ENCODE measurements at places on chromosomes 12 and 14. TPM values are rescaled to one million over a fixed set of nuclear protein-coding genes. Genes with fewer than 3 reads are reported as not detected.

The ASCL1 gene
- not detected for total RNA-seq

The SLC39A5 gene
- total RNA-seq, result 0.87 TPM

DNA sequence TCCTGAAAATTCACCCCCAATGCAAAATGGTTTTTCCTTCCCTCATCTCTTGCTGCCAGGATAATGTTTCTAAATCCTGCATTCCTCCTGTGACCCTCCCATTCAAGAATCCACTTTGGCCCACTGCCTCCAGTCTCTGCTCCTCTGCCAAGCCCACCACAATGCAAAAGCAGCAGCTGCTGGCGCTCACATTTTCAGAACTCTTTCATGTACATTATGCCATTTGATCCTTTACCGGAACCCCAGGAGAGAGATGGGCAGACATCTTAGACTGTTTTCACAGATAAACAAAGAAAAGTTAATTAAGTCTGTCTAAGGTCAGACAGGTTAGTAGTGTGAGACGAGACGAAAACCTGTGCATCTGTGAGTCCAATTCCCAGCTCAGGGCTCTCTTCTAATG is 12.9 kb downstream of the LRIG3 start:
- no peak for DNase-seq

The IGF1 gene
- 1.1 TPM for total RNA-seq

- no peak for DNase-seq
Measured at GRCh38 chr12:5047094-5047493, 3.4 kb downstream of the KCNA5 start.

The NANOG gene
- total RNA-seq, result not detected

DNA sequence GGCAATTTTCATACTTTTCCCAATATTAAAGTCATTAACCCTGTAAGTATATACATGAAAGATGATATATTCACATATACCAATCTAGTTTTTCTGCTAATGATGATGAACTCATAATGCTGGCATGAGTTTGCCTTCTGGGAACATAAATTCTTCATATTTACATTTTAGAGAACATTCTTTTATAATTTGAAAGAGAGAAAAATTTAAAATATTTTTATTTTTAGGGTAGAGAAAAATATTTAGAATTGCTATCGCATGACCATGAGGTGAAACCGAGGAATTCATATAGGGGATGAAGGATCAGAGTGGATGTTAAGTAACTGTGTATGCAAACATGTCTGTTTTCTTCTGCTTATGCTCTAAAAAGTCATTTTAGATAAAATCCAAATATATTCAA is 825.3 kb upstream of the FLRT2 start:
- DNase-seq, result no peak

The CACNA1C gene
- total RNA-seq, result 0.14 TPM

GRCh38 chr14:99360774-99361595 is 89.0 kb upstream of the BCL11B start:
- no peak for DNase-seq

- no peak for DNase-seq
Measured at GRCh38 chr12:93139028-93139665, 210.1 kb upstream of the EEA1 start.

The KRT82 gene
- not detected for total RNA-seq

GRCh38 chr12:124604264-124604680 is 36.9 kb upstream of the NCOR2 start:
- no peak for DNase-seq

The ARHGAP9 gene
- total RNA-seq, result 363 TPM

DNA sequence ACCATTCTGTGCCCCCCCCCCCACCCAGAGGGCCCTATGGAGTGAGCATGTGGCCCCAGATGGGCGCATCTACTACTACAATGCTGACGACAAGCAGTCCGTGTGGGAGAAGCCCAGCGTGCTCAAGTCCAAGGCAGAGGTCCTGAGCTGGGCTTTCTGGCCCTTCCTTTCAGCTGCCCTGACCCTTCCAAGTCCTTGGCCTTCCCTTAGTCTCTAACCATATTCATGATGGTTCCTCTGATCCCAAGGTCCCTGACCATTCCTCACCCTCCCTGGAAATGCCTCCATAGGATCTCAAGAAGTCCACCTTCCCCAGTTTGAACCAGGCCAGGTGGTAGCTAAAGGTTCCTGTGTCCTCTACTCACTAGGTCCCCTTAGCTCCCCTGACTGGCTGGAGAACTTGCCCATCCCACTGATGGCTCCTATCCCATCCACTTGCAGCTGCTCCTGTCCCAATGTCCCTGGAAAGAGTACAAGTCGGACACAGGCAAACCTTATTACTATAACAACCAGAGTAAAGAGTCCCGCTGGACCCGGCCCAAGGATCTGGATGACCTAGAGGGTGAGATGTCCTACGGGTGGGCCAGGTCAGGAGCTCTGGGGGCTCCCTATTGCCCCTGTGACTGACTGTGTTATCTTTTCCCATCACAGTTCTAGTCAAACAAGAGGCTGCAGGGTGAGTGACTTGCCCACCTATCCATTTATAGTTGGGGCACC is 9.8 kb downstream of the PRPF40B start:
- no peak for DNase-seq

DNA sequence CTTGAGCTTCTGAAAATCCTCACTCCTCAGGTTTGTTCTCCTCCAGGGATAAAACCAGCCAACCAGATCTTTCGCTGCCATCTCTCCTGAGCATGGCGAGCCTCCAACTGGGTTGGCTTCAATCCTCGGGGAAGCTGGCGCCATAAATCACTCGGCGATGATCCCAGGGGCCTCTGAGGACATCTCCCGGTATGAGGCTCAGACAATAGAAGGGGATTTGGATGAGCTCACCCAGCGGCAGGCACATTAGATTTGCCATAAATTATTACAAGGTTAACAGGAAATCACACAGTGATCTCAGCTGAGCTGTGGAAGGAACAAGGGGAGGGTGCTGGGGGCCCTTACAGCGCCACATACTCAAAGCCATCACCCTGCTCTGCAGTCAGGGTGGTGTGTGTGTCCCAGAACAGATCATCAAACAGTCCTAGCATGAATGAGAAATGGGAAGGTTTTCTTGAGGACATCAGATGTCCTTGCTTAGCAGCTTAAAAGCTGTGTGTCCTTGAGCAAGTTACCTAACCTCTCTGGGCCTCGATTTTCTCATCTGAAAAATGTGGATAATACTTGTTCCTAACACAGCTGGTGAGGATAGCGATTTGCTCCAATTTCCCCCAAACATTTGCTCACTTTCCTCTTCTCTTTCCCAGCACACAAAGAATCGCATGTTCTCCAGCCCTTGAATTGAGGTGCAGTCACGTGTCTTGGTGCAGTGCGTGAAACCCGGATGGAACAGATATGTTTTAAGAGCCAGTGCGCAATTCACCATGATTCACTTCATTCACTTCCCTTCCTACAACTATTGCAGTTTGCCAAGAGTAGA is 142.8 kb downstream of the SCARB1 start:
- DNase-seq, result no peak

The ZNF605 gene
- total RNA-seq, result 8.9 TPM

DNA sequence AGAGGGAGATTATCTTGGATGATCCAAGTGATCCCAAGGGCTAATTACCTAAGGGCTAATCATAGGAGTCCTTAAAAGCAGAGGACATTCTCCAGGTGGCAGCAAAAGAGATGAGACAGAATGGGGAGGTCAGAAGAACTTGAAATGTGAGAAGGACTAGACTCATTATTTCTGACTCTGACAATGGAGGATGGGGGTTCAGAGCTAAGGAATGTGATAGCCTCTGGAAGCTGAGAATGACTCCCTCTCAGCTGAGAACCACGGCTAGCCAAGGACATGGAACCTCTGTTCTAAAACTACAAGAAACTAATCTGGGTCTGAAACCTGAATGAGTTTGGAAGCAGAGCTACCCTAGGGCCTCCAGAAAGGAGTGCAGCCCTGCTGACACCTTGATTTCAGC is 35.6 kb upstream of the ANKS1B start:
- no peak for DNase-seq

DNA sequence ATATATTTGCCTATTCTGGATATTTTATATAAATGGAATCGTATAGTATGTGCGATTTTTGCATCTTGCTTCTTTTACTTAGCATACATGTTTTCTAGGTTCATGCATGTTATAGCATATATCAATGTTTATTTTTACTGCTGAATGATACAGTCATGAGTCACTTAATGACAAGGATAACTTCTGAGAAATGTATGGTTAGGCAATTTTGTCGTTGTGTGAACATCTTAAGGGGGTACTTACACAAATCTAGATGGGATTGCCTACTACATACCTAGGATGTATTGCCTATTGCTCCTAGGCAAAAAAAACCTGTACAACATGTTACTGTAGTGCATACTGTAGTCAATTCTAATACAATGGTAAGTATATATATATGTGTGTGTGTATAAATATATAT is 8.8 kb downstream of the USP15 start:
- DNase-seq, result no peak

- DNase-seq, result no peak
Measured at GRCh38 chr12:47277972-47278448, 198.3 kb upstream of the AMIGO2 start.

- DNase-seq, result peak; percentile 48
Measured at GRCh38 chr12:56469007-56469930, 891 bp downstream of the SPRYD4 start.

DNA sequence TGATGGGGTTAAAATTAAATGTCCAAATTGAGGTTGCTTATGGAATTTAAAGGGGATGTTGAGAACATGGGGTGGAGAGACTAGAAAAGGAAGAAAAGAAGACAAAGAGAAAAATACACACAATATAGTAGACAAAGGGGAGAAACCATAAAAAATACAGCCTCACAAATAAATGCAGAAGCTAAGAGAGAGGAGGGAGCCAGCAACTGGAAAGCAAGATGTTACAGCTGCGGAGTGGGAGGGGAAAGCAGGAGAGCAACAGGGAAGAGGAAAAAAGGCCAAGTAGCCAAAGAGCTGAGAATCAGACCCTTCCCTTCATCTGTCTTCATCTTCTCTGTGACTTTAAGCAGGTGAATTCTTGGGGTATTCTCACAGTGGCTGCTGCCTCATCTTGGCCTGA is 39.7 kb upstream of the SMUG1 start:
- DNase-seq, result no peak

GRCh38 chr12:76421046-76421445 is 72.8 kb upstream of the BBS10 start:
- DNase-seq, result no peak

The RTN1 gene
- total RNA-seq, result not detected
